ENCODE measurements at places on chromosomes 2 and 18.

- H3K27ac ChIP-seq, result no peak overlapping the region
- no peaks in the 10 kb centered on the region for H3K4me1 ChIP-seq
- no peaks in the 10 kb centered on the region for H3K27me3 ChIP-seq
- no peaks in the 10 kb centered on the region for H3K36me3 ChIP-seq
- DNase-seq, result no peak
Measured at GRCh38 chr2:108907822-108908712, 81.0 kb downstream of the EDAR start.

DNA sequence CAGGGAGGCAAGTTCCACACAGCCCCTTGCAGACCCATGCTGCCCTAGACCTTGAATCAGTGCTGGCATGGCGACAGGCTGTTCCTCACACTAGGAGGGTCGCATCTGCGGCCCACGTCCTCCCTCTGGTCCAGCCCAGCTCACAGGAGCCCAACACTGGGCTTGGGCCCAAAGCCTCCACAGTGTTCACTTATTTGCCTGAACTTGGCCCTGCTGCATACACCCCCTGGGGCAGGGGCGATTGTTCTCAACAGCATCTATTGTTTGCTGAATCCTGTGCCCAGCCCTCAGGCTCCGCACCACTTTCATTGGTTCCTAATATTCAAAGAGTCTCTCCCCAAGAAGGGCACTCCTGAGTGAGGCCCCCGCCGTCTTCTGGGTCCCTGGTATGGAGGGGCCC is 90.7 kb downstream of the ZBTB7C start:
- H3K27me3 ChIP-seq, result no peaks in the 10 kb centered on the region
- no peaks in the 10 kb centered on the region for H3K36me3 ChIP-seq
- H3K4me1 ChIP-seq, result no peaks in the 10 kb centered on the region
- DNase-seq, result no peak
- no peak overlapping the region for H3K4me3 ChIP-seq

GRCh38 chr2:109679626-109680025 is 65.5 kb downstream of the SOWAHC start:
- no peak overlapping the region for H3K4me3 ChIP-seq
- H3K27me3 ChIP-seq, result no peaks in the 10 kb centered on the region
- DNase-seq, result no peak
- H3K36me3 ChIP-seq, result no peaks in the 10 kb centered on the region

DNA sequence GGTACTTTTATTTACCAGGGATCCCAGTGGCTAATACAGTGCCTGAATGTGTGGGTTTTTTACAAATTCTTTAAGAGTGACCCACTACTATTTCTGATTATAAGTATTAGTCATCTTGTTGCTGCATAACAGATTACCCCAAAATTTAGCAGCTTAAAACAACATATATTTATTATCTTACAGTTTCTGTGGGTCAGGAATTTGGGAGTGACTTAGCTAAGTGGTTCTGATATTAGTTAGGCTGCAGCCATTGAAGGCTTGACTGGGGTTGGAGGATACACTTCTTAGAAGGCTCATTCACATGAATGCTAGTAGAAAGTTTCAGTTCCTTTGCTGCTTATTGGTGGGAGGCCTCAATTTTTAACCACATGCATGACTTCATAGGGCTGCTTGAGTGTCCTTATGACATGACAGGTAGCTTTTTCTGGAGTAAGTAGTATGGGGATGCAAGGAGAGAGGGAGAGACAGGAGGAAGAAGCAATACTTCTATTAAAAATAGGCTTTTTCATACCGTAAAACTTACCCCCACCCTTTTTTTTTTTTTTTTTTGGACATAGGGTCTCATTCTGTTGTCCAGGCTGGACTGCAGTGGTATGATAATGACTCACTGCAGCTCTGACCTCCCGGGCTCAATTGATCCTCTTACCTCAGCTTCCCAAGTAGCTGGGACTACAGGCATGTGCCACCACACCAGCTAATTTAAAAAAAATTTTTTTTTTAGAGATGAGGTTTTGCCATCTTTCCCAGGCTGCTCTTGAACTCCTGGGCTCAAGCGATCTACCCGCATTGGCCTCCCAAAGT is 13.3 kb upstream of the POLE4 start:
- H3K4me3 ChIP-seq, result no peak overlapping the region
- H3K4me1 ChIP-seq, result peaks cover 8% of the 10 kb centered on the region
- no peak overlapping the region for H3K27ac ChIP-seq
- no peaks in the 10 kb centered on the region for H3K36me3 ChIP-seq

DNA sequence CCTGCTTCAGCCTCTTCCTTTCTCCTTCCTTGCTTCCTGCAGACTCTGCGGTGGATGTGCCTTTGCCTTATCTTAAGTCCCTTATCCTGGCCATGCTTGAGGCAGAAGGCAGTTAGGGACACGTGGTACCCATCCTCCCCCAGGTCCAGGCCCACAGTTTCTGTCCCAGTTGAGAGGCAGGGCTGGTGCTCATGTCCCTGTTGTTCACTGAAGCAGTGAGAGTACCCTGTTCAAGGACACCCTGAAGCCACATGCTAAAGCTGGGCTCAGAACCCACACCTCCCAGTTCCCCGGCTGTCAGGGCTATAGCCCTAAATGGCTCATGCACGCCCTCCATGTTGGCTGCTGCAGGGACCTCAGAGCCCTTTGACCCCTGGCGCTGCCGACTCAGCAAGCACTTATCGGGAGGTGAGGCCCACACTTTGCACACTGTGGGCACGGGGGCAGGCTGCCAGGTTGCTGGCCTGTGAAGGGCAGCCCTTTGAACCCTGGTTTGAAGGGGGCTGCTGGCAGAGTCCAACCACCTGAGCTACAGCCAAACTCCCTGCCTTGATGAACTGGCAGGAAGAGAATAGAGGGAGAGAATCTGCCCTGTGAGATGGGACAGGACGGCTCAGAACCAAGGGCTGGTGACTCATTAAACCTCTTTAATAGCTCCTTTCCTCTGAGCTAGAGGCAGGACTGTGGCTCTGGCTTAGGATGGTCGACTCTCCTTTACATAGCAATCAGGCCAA is 6.3 kb downstream of the KHK start:
- no peaks in the 10 kb centered on the region for H3K36me3 ChIP-seq
- H3K4me1 ChIP-seq, result no peaks in the 10 kb centered on the region
- no peak overlapping the region for H3K27ac ChIP-seq
- no peak overlapping the region for H3K4me3 ChIP-seq
- H3K27me3 ChIP-seq, result no peaks in the 10 kb centered on the region

DNA sequence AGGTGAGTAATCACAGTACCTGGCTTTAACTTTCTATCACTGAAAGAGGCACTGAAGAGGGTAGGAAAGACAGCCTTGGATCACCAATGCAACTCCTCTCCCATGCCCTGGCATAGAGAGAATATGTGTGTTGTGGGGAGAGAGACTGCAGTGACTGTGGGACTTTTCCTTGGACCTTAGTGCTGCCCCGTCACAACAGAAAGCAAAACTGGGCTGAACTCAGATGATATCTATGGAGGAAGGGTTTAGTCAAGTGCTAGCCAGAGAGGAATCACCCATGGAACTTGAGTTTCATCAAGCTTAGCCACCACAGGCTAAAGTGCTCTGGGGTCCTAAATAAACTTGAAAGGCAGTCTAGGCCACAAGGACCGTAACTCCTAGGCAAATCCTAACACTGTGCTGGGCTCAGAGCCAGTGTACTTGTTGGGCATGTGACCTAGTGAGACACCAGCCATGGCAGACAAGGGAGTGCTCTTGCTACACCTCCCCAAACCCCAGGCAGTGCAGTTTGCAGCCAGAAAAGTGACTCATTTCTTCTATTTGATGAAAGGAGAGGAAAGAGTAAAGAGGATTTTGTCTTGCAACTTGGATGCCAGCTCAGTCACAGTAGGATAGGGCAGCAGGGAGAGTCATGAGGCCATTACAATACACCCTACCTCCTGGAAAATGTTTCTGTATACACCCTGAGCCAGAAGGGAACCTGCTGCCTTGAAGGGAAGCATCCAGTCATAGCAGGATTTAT is 105.8 kb upstream of the SPOPL start:
- DNase-seq, result no peak
- no peak overlapping the region for H3K27ac ChIP-seq
- H3K36me3 ChIP-seq, result no peaks in the 10 kb centered on the region
- H3K4me3 ChIP-seq, result no peak overlapping the region
- H3K27me3 ChIP-seq, result no peaks in the 10 kb centered on the region
- no peaks in the 10 kb centered on the region for H3K4me1 ChIP-seq

DNA sequence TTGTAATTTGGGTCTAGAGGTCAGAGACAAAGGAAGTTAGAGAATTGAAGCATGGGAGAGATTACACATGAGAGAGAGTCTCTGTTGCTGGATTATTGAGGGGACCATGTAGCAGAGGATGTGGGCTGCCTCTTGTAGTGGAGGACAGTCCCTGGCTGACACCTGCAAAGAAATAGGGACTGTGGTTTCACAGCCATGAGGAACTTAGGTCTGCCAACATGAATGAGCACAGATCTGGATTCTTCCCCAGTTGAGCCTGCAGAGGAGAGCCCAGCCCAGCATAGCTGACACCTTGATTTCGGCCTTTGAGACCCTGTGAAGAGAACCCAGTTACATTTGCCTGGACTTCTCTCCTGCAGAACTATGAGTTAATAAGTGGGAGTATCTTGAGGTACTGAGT is 179.5 kb upstream of the TWIST2 start:
- no peaks in the 10 kb centered on the region for H3K27me3 ChIP-seq
- DNase-seq, result no peak
- H3K4me1 ChIP-seq, result no peaks in the 10 kb centered on the region
- no peak overlapping the region for H3K4me3 ChIP-seq
